Tracheal epithelial cell (primary cell): ENCODE measurements at places on chromosomes 2 and 18. TPM values are rescaled to one million over a fixed set of nuclear protein-coding genes. Genes with fewer than 3 reads are reported as not detected.

The AMER3 gene
- total RNA-seq = not detected in 2 replicates

The AQP12B gene
- not detected in 2 replicates for total RNA-seq

The RMDN2 gene
- 3.1 and 4.9 TPM in 2 replicates for total RNA-seq

The DLX1 gene
- total RNA-seq = not detected in 2 replicates

The CCDC141 gene
- under 0.01 TPM in 1 of 2 replicates, not detected in the other for total RNA-seq
